ENCODE measurements at places on chromosomes 2 and 18.

DNA sequence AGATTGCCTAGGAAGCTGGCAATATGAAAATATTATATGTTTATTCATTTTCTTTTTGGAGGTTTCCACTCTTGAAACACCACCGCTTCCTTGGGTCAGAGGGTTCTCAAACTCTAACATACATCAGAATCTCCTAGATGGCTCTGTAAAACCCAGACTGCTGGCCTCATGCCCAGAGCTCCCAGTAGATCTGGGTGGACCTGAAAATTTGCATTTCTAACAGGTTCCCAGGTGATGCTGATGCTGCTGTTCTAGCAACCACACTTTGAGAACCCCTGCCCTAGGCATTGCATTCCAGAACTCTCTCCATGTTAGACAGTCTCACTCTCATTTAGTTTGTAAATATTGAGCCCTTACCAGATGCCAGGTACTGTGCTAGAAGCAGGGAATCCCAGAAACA, 139.4 kb downstream of the FAM210A start:
- no peak for DNase-seq

DNA sequence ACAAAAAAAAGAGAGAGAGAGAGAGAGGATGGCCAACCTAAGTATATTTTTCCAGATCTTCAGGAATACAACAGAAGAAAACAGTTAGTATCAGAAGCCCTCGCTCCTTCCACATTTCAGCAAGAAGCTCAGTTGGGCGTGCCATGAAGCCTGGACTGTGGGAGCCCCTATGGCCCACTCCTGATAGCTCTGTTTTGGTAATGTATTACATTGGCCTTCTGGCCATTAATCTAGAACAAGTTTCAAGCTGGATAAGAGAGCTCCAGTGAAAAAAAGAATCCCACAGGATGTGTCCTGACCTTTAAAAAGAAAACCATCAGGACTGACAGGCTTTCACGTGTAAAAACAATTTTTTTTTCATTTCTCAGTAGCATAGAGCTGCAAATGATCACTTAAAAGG, 197.9 kb downstream of the ICOS start:
- DNase-seq, result no peak

DNA sequence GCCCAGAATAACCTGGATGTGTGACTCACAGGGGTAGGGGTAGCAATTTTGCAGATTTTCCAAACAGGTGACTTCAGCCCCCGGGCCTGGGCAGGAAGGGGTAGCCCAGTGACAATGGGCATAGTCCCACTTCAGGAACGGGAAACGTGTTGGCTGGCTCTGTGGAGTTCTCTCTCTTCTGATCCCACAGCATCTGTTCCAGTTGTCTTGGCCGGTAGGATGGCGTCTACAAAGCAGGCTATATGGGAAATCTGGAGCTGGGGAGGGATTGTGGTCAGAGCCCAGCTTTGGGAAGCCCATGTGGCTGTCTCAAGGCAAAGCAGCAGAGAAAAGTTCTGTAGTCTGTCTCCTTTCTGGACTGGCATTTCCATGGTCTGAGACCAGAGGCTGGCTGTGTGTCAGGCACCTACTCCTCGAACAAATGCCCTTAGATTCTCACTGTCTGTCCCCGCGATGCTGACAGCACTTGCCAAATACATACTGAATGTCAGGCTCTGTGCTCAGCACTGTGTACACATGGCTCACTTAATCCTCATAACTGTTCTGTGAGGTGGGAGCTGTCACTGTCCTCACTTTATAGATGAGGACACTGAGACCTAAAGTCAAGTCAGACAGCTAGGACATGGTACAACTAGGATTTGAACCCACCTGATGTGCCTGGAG, 17.9 kb upstream of the TMEM214 start:
- DNase-seq, result no peak

- no peak for DNase-seq
These were observed 86.7 kb upstream of the SLC39A10 start for GRCh38 chr2:195570329-195570728.

GRCh38 chr2:75012080-75012479, 53.6 kb downstream of the POLE4 start:
- DNase-seq, result no peak
